ENCODE measurements at places on chromosomes 2 and 18. TPM values are rescaled to one million over a fixed set of nuclear protein-coding genes. Genes with fewer than 3 reads are reported as not detected.
A peak's percentile ranks its signal among the peaks of the same experiment; 100 is the strongest.

DNA sequence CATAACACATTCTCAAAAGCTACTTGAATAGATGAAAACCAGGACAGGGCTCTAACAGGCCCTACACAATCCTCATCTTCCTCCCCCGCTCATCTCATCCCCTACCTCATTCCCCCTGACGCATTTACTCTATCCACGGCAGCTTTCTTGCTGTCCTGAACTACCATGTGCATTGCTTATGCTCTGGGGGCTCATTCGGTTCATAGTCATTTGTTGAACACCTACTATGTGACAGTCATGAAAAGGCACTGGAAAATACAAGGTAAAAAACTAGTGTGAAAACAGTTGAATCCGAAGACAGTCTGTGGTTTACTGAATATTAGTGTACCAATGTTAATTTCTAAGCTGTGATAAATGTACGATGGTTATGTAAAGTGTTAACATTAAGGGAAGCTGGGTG lies 797 bp downstream of the EIPR1 start:
- no peak for DNase-seq
- H3K4me3 ChIP-seq = peak overlapping the region; percentile 81
- peaks cover 15% of the 10 kb centered on the region for H3K4me1 ChIP-seq
- no peaks in the 10 kb centered on the region for H3K36me3 ChIP-seq
- H3K27ac ChIP-seq = no peak overlapping the region

- H3K4me3 ChIP-seq = no peak overlapping the region
- no peak overlapping the region for H3K27ac ChIP-seq
- H3K27me3 ChIP-seq = no peaks in the 10 kb centered on the region
- H3K4me1 ChIP-seq = no peaks in the 10 kb centered on the region
Observed at GRCh38 chr2:210356944-210357343, 42.0 kb upstream of the MYL1 start.

The NGEF gene
- 46.1 TPM for total RNA-seq

GRCh38 chr2:98583816-98584618 lies 24.3 kb downstream of the COA5 start:
- H3K27me3 ChIP-seq = no peaks in the 10 kb centered on the region
- peak overlapping the region; percentile 20 for H3K27ac ChIP-seq
- no peaks in the 10 kb centered on the region for H3K36me3 ChIP-seq
- H3K4me3 ChIP-seq = no peak overlapping the region
- DNase-seq = peak; percentile 27

DNA sequence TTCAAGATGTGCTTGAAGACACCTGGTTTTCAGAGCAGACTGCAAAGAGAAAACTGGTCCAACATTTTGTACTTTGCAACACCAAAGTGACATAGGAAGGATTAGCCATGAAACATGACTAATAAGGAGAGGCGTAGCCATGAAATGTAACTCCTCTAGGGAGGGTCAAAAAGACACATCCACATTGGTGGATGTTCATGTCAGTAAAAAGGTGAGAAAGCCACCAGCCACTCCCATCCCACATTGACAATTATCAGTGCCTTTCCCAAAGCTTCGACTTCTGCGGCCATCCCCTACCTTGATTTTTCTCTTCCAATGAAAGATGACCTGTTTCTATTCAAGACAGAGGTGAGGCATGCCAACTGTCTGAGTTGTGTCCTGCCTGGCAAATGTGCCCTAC lies 223.2 kb downstream of the ALK start:
- no peak for DNase-seq
- no peak overlapping the region for H3K27ac ChIP-seq
- H3K4me3 ChIP-seq = no peak overlapping the region
- H3K36me3 ChIP-seq = no peaks in the 10 kb centered on the region

All from transverse colon (tissue), 4 donors.